NCI-H2171 (cell line): ENCODE measurements at places on chromosomes 6 and 20.

DNA sequence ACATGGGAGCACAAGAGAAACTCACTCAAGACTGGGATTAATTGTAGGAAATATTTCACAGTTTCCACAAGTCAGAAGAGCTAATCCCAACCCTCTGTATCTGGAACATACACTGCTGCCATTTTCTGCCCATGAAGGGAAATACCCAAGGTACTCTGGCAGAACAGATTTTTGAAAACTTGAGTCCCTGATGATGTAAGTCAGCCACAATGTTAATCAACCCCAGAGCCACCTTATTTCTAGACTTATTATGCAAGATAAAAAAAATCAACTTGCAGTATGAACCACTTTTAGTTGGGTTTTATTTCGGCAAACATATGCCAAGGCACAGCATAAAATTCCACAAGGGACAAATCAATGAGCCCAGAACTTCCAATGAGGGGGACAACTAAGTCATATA, 141.5 kb downstream of the LY86 start:
- no peak for DNase-seq

DNA sequence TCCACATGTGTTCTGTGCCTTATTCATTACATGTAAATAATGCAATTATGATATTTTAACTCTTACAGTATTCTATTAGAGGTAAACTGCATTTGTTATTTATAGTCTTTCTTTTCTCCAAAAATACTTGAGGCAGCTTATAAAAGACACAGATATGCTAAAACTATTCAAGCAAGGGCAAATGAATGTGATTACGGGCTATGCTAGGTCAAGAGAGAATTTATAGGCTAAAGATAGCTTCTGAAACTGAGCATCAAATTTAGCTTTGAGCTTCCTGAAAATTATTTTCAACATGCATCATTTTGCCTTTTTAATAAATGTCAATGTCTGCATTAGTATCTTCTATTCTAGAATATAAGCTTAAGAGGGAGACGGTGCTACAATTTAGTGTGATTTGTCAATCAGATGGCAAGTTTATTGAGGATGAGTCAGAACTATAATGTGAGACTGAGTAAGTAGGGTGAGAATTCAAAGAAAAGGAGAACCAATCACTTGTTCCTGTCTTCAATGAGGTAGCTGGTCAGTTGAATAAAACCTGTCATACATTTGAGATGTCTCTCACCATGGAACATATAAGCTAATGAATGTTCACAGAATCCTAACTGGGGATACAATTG, 669.4 kb upstream of the CITED2 start:
- DNase-seq, result no peak

GRCh38 chr20:49633643-49634042, 65.7 kb upstream of the PTGIS start:
- DNase-seq, result no peak

- no peak for DNase-seq
These were observed 67.7 kb downstream of the SYNJ2 start for GRCh38 chr6:158049055-158050028.

DNA sequence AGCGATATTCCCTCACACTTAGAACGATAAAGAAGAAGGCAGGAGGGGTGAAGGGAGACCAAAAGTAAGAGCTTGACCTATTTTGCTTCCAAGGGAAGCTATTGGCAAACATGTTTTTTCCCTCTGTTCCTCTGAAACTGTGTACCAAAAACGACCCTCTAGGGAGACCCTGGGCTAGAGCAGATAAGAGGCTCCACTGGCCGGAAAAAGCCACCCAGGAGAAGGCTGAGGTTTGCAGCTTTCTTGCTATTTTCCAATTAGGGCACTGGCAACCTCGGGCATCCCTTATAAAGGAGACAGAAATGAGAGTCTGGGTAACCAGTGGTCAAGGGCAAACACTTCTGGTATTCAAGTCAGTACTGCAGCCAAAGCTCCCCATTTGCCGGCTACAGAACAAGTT, 168.0 kb downstream of the KIF16B start:
- no peak for DNase-seq

GRCh38 chr20:51326201-51326819, 216.2 kb downstream of the NFATC2 start:
- no peak for DNase-seq

GRCh38 chr6:105515054-105515453, 112.2 kb upstream of the PREP start:
- no peak for DNase-seq

DNA sequence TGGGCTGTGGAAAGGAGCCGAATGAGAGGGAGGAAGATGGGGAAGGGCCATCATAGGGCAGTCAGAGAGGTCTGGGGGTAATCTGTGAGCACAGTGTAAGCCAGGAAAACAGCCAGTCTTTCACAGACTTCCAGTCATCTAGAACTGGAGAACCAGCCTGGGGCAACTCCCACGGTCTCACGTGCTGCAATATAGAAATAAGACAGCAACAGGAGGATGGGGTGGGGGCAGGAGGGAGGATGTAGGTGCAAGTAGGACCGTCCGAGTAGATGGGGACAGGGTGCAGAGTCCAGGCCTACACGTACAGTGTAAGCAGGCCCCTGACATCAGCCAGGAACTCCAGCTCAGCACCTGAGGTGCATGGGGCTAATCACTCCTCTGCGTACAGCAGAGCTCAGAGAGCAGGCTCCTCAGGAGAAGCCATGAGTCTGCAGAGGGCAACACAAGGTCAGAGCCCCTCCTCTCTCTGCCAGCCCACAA, 58.2 kb upstream of the TNFAIP3 start:
- DNase-seq, result no peak

DNA sequence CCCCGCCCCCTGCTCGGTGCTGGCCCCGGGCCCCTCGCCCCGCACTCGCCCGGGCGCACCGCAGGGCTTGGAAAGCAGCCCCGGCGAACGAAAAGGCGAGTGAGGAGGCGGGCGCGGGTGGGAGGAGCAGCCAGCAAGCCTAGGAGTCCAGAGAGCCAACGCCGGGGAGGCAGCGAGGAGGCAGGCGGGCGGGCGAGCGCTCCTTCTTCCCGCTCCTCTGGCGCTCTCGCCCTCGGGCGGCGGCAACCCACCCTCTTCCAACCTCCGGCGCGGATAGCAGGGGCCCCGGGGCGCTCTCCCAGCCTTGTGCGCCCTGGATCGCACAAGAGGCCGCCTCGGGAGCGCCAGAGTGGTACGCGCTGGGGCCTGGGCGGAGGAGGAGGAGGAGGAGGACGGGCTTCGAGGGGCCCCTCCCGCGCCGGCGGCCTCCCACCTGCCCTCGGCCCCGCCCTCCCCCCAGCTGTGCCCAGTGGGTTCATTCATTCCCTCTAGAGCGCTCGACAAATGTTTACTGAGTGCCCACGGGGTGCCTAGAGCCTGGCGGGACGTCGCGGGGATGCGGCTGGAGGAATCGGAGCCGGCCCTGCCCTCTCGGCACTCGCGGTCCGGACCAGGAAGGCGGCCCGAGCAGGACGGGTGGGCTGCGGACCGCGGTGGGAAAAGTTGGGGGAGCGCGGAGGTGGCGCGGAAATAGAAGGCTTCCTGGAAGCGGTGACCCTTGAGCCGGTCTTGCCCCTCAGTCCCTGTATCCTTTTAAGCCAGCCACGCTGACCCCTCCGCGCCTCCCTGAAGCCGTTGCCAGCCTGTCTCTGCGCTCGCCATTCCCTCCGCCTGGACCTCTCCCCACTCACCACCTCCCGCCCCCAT, at the start of gene BMP7:
TSS of gene BMP7 (minus strand) at position 351 of the 867 bp plus-strand sequence. CDS start 519 bp downstream, outside the sequence.
- no peak for DNase-seq

GRCh38 chr6:22026164-22026678, 270.6 kb downstream of the PRL start:
- no peak for DNase-seq

DNA sequence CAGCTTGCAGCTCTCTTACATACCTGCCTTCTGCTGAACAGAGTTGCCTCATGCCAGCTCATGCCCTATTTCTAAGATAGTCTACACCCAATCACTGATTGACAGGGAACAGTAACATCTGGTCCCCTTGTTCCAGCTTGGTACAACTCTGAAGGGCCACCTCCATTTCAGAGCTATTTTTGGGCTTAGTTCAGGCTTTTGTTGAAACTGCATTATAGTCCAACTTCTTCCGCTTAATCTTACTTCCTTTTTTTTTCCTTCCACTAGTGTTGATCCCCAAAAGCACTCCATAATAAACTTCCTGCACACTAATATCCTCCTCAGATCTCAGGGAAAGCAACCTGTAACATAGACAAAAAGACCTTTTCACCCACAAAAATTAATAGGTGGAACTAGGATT, 65.7 kb upstream of the TNFRSF21 start:
- DNase-seq, result no peak
